ENCODE measurements at places on chromosomes 2 and 18.

DNA sequence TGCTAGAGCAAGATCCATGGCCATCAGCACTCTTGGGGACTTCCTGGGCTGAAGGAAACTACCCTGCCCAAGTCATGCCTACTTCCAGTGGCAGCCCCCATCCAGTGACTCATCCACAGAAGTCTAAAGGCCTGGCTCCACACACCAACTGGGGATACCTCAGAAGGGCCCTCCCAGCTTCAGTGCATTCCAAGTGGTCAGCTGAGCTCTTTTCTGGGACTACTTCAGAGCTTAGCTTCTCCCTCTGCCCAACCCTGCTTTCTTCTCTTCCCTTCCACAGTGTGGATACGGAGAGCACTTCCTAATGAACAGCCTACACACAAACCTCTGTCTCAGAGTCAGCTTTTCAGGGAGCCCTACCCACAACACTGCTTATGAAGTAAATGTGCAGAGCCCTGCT, 66.5 kb downstream of the CLHC1 start:
- no peak for DNase-seq

DNA sequence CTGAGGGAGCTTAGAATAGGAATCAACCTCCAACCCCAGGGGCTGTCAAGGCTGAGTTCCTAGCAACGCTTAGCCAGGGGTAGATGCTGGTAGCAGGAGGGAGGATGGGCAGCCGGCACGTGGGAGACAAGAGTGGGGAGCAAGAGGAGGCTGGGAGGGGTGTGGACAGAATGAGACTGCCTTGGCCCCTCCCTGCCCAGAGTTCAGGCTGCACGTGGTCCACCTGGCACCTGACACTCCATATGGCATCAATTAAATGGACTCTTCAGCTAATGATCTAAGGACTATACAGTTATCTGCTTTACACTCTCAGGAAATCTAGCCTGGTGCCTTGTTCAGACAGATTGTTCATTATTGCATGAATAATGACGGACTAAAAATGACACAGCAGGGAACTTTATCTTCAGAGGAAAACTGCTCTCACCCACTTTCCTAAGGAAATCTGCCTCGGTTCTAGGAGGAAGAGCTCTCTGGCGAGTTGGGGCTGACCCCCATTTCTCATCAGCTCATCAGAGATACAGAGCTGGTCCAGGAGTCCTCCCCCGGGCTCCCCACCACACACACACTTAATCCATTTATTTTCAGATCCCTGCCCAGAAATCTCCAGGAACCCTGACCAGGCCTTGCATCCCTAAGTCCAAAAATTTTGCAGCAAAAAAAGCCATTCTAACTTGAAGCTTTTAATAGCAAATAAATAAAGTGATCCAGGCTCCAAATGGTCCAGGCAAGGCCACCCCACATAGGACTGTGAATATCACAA, 102.1 kb upstream of the CDC42EP3 start:
- no peak for DNase-seq

- peak; percentile 30 for DNase-seq
Measured at GRCh38 chr18:64017870-64018269, 48.0 kb downstream of the SERPINB8 start.

DNA sequence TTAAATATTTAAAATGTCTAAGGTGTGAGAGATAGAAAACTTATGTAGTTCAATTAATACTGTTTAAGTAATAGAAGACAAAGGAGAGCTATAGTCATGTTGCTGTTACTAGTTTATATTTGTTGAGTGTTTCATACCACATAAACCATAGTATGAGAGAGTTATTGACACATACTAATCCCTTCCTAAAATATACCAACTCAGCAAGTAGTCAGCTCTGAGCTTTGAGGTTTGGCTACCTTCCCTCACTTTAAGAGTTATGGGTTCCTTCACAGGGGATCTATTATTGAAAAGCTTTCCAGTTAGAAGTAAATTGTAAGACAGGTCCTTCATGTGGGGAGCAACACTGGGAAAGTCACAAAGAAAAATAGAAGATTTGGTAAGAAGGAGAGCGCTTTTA, 701.6 kb upstream of the ZEB2 start:
- DNase-seq, result no peak

DNA sequence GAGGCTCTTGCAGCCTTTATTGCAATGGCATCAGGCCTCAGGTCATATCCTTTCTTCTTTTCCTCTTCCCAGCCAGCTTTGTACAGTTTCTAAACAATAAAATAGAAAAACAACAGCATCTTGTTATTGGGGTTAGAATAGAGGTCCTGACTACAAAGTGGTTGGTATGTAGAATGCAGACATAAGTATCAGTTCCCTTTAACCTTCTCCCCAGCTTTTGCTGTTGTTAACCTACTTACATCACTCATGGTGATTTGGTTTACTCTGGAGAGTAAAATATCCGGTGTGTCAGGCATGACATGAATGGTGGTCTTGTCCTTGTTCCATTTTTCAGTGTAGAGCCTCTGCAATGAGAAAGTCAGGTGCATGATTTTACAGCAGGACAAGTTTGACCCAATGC, 69.8 kb downstream of the NEB start:
- DNase-seq, result no peak

DNA sequence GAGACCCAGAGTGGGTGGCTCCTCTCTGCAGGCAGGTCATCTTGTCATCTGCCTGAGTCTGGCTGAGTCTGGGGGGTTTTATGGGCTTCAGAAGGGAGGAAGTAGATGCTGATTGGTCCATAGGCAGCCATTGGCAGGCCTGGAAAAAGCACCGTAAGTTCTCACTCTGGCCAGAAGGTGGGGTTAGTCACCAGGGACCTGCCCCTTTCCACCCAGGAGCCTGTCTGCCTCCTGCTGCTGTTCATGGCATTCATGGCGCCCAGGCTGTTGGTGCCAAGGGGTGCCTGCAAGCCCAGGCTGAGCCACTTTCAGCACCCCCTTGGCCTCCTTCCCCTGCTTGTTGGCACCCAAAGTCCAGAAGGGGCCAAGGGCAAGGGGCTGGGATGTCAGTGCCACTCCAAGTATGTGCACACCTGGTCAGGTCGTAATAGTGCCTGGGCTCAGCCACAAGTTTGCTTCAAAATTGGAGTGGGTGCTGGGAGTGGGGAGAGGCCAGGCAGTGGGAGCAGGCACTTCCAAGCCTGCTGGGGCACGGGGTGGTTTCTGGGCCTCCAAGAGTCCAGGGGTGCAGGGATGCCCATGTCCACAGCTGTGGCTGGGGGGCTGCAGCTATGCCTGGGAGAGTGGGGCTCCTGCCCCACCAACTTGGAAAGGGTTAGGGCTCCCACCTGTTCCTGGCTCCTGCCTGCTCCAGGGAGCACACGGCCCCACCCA, 178.1 kb downstream of the FAM210A start:
- DNase-seq, result peak; percentile 56

GRCh38 chr2:149587950-149588487, 444 bp upstream of the MMADHC start:
- DNase-seq, result no peak

DNA sequence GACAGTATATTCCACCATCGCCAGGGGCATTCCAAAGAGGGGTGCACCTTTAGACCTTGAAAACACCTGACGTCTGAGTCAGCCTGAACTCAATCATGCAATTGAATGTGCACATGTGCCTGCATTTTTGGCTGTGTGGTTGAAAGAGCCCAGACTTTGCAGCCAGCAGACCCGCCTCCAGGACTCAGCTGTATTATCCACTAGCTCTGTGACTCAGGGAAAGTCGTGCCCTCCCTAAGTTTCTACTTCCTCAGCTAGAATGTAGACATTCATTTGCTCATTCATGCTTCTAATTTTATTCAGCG, 94.2 kb downstream of the LRRC30 start:
- DNase-seq, result no peak

- no peak for DNase-seq
Measured at GRCh38 chr2:138534791-138535190, 33.2 kb downstream of the SPOPL start.

DNA sequence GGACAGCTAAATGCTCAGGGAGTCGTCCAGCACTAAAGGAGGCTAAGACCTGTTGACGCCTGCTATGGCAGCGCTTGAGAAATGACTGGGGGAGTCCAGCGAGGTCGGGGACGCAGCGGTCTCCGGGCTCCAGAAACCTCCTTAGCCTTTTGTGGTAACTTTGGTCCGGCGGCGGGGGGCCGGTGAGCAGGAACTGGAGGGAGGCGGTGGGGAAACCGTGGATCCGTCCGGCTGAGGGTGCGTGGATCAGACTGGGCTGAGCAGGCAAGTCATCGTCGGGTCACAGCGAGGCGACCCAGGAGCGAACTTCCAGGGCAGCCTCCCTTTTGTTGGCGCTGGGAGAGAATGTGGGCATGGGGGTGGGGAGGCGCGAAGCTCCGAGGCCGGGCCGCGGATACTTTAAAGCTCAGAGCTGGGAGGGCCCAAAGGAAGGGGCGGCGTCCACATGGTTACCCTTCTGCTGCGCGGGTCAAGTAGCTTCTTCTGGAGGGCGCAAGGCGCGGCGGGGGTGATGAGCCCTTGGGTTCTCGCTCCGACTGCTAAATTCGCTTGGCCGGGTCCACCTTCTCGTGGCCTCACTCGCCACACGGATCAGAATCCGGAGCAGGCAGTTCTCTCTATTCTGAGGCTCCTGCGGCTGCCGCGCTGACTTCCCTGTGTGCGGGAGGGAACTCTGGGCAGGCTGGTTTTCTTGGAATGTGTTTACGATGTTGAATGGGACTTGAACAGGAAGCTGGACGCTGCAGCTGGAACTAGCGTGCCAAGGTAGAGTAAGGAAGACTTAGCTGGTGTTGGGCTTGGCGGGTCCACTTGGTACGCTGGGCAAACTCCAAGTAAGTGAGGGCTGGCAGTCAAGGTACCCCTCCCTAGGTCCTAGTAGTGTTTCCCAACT, 920 bp downstream of the GULP1 start:
- DNase-seq, result no peak

DNA sequence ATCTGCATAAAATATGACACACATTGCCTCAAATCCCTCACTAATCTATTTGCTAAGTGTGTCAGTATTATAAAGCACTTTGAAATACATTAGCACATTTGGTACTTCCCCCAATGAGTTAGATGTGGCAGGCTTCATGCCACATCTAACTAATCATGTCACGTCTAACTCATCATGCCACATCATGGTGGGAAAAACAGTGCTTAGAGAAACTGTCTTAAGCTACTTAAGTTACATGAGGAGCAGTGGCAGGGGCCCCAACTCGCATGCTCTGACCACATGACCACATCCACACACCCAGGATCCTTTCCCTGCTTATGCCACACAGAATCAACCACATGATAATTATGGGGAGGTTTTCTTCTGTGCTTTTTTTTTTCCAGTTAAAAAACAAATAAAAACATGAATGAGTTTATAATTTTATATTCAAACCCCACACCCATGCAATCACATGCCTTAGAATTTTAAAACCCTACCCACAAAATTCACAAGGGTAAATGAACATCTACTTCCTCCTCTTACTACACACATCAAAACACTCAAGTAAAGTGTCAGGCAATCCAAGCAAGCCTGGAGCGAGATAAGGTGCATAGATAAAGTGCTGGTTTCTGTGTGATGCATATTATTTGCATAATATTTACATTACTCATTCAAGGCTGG, 1.6 kb downstream of the ABCA12 start:
- DNase-seq, result peak; percentile 45

GRCh38 chr2:13550285-13551231, 833.8 kb downstream of the TRIB2 start:
- DNase-seq, result no peak

GRCh38 chr2:84297155-84297554, 161.9 kb downstream of the SUCLG1 start:
- DNase-seq, result no peak

All from Jurkat, Clone E6-1 (cell line).